Stimulated activated CD4-positive, alpha-beta T cell treated with anti-CD3 and anti-CD28 coated beads, Interleukin-2, amount 100 ng/mL, for 24 hours (primary cell): ENCODE measurements at places on chromosomes 4 and X.

GRCh38 chr4:98930311-98930865, 1.5 kb upstream of the EIF4E start:
- DNase-seq: no peak

GRCh38 chr4:176308441-176308840, 11.3 kb upstream of the SPCS3 start:
- no peak for DNase-seq

GRCh38 chr4:188195389-188195985, 56.2 kb downstream of the TRIML1 start:
- DNase-seq: no peak

DNA sequence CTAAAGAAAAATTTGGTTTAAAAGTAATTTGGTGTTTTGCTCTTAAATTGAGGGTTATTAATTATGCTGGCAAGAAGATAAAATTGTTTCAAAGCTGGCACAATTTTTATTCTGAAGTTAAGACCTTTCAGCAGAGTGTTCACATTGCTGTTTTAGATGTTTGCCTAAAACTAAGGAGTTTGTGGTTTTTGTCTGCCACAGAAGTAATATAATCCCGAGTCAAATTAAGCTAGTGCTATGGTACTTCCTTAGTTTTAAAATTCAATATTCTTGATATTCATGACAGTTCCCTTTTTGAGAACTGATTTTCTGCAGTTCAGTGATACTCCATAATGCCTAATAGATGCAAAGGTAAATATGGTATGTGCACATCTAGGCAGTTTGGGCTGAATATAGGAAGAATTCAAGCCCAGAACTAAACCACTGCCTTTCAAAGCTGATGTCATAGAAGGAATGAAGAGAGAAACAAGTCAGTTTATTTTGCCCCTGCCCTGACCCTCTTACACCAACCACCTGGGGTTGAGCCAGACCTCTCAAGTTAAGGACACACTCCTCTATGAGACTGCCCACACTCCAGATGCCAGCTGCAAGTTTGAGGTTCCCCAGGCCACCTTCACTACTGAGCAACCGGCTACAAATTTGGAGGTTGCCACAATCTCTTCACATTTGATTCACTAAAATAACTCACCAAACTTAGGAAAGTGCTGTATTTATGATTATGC, 32.1 kb upstream of the VEGFC start:
- DNase-seq: no peak

DNA sequence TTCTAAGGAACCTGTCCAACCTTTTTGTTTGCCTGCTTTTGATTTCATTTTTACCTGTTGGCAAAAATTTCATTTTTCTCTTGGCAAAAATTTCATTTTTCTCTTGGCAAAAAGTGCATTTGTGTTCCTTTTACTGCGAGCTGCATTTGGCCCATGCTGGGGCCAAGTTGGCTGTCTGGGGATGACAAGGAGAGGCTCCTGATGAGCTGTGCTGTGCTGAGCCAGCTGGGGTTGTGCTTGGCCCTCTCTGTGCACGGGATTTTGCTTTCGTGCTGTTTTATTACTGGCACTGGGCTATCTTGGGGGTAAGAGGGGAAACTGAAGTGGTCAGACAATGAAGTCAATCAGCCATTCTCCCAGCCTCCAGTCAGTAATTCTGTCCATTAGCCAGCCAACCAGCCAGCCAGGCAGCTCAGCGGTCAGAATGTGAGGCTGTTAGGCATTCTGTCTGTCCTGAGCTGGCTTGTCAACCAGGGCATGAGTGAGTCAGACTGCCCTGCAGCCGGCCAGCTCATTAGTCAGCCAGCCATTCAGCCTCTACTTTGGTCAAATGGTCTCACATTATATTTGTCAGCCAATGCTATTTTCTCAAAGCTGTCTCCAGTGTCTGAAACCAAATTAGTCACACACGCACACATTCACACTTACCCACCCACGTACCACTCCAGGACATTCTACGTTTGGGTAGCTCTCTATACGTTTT, 56.9 kb upstream of the PRPS1 start:
- no peak for DNase-seq

DNA sequence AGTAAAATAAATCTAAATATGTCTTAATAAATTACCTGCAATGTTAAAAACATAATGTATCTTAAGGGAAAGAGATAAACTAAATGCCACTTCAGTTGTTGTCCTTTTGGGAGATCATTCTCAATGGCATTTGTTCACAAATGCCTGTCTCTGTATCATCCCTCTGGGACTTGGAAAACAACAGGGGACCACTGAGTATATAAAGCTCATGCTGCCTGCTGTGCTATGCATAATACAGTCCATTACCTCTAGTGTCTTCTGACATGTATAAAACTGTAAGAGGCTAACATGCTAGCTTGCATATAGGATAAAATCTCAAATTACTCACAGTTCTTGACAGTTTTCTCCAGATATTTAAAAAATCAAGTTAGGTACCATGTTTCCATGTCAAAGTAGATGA, 503.9 kb downstream of the PDHA2 start:
- no peak for DNase-seq

- DNase-seq: no peak
These were observed 18.1 kb downstream of the PIR start for GRCh38 chrX:15475021-15475420.
